BJ (cell line): ENCODE measurements at places on chromosomes 1 and 21. TPM values are rescaled to one million over a fixed set of nuclear protein-coding genes. Genes with fewer than 3 reads are reported as not detected.

GRCh38 chr21:35351434-35351833 is 302.3 kb upstream of the RUNX1 start:
- DNase-seq = no peak

GRCh38 chr1:52127181-52128180 is 14.4 kb upstream of the ZFYVE9 start:
- no peak for DNase-seq

DNA sequence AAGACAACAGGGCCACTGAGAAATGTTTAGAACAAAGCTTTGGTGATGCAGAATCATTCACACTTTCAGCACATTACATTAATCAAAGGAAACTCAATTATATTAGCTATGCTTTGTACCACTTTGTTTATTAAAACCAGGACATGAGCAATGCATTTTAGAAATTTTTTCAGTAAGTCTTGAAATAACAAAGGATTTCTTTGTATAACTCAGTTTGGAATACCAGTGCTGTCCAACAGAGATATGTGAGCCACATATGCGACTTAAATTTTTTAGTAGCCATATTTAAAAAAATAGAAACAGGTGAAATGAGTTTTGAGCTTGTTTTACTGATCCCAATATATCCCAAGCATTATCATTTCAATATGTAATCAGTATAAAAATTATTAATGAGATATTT is 18.8 kb upstream of the F3 start:
- no peak for DNase-seq

GRCh38 chr1:109490029-109490933 is 3.6 kb upstream of the CYB561D1 start:
- no peak for DNase-seq

- no peak for DNase-seq
Observed at GRCh38 chr1:21175324-21175669, 1.4 kb downstream of the EIF4G3 start.

- DNase-seq = no peak
Observed at GRCh38 chr1:17890056-17890814, 135.1 kb downstream of the ACTL8 start.

GRCh38 chr1:71304125-71304524 is 223.3 kb upstream of the ZRANB2 start:
- DNase-seq = no peak

GRCh38 chr1:25550683-25551310 is 7.4 kb downstream of the LDLRAP1 start:
- no peak for DNase-seq

GRCh38 chr1:61754545-61754944 is 12.3 kb downstream of the PATJ start:
- DNase-seq = no peak

DNA sequence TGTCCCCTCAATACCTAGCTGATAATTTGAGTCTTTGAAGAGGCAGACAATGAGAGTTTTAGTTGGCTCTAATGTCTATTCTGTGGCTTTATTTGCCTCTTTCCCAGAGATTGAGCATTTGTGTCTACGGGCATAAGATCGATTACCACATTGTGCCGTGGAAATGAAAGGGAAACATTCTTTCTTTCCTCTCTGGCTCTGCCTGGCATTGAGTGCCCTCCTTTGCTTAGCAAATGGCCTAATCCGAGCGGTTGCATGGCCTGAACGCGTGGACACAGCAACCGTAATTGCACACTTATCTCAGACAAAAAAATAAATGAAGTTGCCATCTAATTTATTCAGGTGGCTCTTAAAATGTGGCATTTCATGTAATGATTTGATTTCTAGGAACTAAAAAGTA is 247.9 kb downstream of the ADGRL2 start:
- DNase-seq = no peak

- DNase-seq = no peak
Observed at GRCh38 chr1:156931211-156931952, 10.9 kb downstream of the LRRC71 start.

DNA sequence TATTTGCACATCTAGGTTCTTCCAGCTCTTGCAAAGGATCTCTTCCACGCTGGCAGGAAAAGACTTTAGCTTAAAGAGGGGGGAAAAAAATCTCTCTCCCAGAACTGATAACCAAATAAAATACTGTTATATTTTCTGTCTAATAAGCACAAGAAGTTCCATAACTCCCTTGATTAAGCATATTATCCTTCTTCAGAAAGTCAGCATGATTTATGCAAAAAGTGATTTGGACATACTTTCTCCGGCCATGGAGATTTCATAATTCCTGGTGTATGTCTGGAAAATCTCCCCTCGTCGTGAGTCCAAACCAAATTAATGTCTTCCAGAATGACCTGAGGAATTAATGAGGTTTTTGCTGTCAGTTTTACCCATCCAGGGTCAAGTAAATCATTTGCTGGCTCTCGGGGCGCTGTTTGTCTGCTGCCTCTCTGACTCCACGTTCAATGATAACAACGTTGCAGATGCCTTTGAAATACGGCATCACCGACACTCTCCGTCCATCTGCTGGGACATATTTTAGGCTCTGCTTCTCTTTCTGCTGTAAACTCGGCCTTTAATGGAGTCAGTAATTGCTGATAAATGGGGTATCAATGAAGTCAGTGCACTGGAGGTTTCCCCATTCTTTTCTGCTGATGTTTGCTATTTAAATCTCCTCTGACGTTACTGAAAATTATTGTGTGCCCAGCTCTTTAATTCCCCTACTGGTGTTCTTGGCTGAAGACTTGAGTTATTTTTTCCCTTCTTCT is 112.9 kb downstream of the HLX start:
- DNase-seq = no peak

DNA sequence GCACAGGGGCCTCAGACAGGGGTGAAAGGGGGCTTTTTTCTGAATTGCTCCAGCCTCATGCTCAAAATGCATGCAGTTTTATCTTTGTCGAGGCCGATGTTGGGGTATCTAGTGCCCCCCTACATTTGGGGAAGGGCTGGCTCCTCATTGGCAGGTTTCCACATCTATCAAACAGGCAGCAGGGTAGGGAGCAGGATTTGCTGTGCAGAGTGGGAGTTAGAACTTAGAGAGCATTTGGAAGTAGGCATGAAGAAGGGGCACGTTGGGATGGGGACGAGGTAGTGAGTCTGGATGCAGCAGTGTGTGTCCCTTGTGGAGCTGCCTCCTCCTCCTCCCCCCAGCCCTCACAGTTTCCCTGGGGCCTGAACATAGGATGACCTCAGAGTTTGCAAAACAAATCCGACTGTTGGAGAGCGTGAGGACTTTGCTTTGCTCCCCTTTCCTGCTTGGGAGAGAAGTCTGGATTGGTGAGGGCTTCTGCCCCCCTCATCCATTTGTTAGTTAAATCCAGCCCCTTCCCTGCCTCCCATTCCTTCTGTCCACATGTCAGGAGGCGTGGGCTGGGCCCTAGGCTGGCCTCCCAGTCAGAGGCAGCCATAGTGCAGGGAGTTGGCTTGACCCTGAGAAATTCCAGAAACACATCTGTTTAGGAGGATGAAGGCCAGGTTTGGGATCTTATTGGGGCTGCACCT is 36.9 kb upstream of the GPR37L1 start:
- no peak for DNase-seq

GRCh38 chr1:206117151-206117948 is at the start of gene AVPR1B:
Gene AVPR1B (minus strand): TSS chr1:206117388. CDS start chr1:206116890, 498 bp downstream.
- DNase-seq = no peak

DNA sequence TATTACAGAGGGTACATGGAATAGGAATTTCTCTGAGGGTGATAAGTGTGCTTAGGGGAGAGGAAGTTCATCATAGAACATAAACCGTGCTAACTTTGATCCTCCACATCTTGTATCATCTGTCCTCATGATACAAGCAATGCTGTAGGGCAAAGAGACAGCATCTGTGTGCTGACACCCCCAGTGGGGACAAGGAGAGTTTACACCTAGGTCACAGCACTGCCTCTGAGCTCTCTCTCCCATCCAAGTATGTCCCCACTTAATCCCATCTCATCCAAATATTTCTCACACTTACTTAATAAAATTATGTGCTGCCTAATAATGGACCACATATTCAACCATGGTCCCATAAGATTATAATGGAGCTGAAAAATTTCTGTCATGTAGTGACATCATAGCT is 4.3 kb upstream of the TEDDM1 start:
- no peak for DNase-seq

DNA sequence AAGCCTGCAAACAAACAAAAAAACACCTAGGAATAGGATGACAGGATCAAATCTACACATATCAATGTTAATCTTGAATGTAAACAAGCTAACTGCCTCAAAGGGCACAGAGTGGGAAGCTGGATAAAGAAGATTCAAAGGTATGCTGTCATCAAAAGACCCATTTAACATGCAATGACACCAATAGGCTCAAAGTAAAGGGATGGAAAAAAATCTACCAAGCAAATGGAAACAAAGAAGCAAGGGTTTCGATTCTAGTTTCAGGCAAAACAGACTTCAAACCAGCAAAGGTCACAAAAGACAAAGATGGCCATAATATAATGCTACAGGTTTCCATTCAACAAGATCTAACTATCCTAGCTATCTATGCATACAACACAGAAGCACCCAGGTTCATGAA is 16.2 kb upstream of the OR2T10 start:
- DNase-seq = no peak

- no peak for DNase-seq
Observed at GRCh38 chr1:226604560-226605317, 56.2 kb downstream of the STUM start.

SLC9C2 gene
- not detected in 2 replicates for polyA plus RNA-seq

CHIA gene
- not detected in 2 replicates for polyA plus RNA-seq
